Nephron progenitor cell (in vitro differentiated cells): ENCODE measurements at places on chromosomes 3 and 15.

DNA sequence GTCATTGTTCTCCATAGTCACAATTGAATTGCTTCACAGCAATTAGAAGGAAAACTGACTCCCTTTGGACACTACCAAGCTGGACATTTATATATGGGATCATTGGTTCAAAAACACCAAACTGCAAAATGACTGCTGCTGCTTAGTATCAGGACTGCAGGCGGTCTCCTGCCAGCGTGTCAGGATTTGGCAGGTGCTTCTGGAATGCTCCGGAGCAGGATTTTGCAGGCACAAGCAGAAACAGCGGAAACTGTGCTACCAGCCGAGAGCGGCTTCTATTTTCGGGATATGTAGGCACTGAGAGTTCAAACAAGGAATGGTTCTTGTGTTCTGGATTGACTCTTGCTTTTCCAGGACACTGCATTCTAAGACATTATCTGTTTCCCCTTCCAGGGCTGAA is 95.5 kb downstream of the SSR3 start:
- DNase-seq = no peak

- DNase-seq = no peak
Measured at GRCh38 chr3:69292959-69293574, 92.8 kb downstream of the FRMD4B start.

DNA sequence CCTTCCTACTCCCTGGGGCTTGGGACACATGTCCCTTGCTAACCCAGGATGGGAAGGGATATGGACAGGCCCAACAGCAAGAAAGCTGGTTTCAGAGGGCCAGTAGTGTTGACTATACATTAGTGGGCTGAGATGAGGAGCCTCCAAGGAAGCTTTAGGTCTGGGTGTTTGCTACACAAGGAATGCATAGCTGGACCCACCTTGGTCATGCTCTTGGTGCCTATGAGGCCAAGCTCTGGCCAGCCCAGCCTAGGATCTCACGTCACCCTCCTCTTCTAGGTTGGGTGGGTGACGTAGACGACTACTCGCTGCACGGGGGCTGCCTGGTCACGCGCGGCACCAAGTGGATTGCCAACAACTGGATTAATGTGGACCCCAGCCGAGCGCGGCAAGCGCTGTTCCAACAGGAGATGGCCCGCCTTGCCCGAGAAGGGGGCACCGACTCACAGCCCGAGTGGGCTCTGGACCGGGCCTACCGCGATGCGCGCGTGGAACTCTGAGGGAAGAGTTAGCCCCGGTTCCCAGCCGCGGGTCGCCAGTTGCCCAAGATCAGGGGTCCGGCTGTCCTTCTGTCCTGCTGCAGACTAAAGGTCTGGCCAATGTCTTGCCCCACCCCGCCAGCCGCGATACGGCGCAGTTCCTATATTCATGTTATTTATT is 653 bp upstream of the WDR6 start:
- no peak for DNase-seq

DNA sequence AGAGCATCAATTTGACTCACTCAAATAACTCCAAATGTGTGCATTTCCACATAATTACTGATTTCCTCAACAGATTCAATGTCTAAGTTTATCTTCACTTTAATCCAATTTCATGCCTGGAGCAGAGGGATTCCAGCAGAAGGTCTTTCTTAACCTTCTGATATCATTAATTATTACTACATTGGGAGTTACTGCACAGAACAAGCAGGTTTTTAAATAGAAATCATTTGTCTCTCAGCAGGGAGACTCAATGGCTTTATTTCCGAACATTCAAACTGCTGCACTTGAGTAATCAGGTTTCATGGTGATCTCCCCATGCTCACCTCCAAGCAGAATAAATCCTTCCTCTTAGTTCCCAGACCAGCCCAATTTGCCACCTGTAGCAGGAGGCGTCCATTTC is 264.8 kb upstream of the IGF1R start:
- no peak for DNase-seq
